ENCODE measurements at places on chromosomes 11 and 22. TPM values are rescaled to one million over a fixed set of nuclear protein-coding genes. Genes with fewer than 3 reads are reported as not detected.

The IL18BP gene
- total RNA-seq = 2.5 TPM

The AGBL2 gene
- 1.8 TPM for total RNA-seq

The GALNT18 gene
- total RNA-seq = 8.1 TPM

The GGTLC3 gene
- not detected for total RNA-seq

The CATSPER1 gene
- not detected for total RNA-seq

The NAA40 gene
- total RNA-seq = 10.9 TPM

The FREY1 gene
- 1.5 TPM for total RNA-seq

The OR4C3 gene
- total RNA-seq = not detected

The GCAT gene
- 20.2 TPM for total RNA-seq

The ASCL2 gene
- not detected for total RNA-seq

The GLYATL1B gene
- not detected for total RNA-seq

The C1QTNF4 gene
- total RNA-seq = 0.17 TPM

The APOA5 gene
- total RNA-seq = not detected

The GRAMD1B gene
- 4.8 TPM for total RNA-seq

The OR5D14 gene
- not detected for total RNA-seq

The SLC22A12 gene
- total RNA-seq = not detected

The KCTD14 gene
- 0.72 TPM for total RNA-seq

The MUC2 gene
- not detected for total RNA-seq

The PLAAT3 gene
- total RNA-seq = 30.2 TPM

The LMO1 gene
- not detected for total RNA-seq

The CCDC15 gene
- 1.3 TPM for total RNA-seq

The OR5P2 gene
- not detected for total RNA-seq

The RSF1 gene
- total RNA-seq = 28.9 TPM

All from smooth muscle cell of the pulmonary artery (primary cell).